ENCODE measurements at places on chromosomes 11 and 22.

DNA sequence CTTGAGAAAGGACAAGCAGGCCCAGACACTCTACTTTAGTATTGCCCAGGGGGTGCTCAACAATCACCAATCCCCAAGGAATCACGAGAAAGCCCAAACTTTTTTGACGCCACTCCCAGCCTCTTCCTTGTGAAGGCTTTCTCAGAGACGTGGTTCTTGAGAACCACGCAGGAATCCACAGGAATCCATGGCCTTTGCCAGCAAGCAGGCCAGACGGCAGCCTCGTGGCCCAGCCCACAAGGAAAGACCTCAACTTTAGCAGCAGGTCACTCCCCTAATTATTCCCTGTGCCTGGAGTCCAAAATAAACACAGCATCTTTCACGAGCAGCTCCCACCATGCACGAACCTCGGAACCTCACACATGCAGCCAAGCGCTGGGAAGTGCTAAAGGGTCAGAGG, 104.2 kb downstream of the WT1 start:
- no peak for DNase-seq

DNA sequence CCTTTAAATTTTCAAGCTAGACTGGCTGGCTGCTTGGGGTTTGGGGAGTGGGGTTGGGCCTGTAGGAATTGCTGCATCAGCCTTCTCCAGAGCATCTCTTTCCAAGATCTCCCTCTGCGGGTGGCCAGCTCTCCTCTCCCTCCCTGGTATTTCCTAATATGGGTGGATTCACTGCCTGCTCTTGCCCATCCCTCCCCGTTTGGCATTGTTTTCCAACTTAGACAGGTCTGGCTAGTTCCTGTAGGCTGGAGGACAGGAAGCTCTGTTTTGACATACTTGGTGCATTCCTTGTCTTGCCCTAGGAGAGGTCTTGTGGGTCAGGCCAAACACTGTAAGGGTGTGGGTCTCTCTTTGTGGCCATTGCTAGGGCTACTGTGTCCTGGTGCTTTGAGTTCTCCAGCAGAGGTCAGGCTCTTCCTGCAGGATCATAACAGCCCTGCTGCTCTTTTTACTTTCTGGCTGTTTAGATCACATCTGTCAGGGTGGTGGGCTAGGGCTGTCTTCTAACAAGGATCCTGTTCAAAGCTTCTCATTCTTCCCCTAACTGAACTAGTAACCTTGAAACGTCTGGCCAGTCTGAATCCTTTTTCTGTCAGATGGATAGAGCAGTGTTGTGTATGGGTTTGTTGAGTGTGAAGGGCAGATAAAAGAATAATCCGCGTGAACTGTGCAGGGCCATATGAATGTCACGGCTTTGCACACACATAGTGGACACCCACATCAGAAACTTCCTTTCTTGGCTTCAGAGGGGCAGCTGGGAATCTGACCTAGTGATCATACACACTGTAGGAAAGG, 18.3 kb upstream of the MICALL1 start:
- no peak for DNase-seq

DNA sequence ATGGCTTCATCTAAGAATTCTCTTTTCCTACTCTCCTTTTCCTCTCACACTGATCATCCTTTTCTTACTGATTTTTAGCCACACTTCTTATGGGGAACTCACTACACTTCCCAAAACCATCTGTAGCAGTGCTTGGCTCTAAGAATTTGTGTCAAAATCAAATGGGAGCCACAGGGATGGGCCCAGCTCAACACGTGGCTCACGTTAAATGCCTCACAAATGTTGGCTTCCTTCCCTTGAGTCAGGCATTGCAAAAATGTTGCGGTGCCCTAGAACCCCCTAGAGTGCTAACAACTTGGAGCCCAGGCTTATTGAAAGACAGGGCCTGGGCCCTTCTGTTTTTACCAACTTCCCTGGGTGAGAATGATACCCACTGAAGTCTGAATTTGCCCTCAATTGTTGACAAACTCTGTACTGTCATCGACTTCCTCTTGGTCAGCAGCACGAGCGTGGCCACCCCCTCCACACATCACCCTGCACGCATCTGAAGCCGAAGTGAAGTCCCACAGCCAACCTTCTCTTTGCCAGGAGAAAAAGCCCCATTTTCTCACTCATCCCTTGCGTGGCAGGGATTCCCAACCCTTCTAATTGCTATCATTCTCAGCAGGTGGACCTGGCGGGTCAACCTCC, 69.7 kb downstream of the ELFN2 start:
- DNase-seq = no peak

DNA sequence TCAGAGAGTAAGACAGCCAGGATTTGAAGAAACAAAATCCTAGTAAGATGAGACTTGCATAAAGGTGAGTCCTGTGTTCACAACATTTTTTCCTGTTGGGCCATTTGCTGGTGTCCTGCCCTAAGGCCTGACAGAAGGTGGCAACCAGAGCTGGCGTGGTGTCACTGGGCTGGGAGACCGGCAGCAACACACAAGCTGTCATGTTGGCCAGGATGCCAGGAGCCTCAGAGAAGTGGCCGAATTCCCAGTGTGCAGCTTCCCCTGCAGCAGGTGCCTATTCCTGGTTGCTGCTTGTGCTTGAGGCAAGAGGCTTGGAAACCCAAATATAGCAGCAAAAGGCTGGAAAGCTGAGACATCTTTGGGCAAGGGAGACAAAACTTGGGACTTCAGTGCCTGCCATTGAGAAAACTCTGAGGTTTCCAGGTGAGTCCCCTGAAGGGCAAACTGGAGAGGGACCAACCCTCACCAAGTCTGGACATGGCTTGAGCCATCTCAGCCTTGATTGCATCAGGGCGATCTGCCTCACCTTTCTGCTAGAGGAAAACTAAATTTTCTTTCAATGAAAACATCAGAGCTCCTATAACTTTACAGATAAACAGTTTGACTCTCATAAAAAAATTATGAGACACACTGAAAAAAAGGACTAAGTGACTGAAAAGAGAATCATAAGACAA, 25.9 kb downstream of the ALG12 start:
- no peak for DNase-seq
